Stimulated activated CD4-positive, alpha-beta T cell treated with anti-CD3 and anti-CD28 coated beads, Interleukin-12 subunit alpha, Interleukin-12 subunit beta, amount 100 ng/mL, for 4 hours (primary cell): ENCODE measurements at places on chromosomes 1 and 21.
A peak's percentile ranks its signal among the peaks of the same experiment; 100 is the strongest.

DNA sequence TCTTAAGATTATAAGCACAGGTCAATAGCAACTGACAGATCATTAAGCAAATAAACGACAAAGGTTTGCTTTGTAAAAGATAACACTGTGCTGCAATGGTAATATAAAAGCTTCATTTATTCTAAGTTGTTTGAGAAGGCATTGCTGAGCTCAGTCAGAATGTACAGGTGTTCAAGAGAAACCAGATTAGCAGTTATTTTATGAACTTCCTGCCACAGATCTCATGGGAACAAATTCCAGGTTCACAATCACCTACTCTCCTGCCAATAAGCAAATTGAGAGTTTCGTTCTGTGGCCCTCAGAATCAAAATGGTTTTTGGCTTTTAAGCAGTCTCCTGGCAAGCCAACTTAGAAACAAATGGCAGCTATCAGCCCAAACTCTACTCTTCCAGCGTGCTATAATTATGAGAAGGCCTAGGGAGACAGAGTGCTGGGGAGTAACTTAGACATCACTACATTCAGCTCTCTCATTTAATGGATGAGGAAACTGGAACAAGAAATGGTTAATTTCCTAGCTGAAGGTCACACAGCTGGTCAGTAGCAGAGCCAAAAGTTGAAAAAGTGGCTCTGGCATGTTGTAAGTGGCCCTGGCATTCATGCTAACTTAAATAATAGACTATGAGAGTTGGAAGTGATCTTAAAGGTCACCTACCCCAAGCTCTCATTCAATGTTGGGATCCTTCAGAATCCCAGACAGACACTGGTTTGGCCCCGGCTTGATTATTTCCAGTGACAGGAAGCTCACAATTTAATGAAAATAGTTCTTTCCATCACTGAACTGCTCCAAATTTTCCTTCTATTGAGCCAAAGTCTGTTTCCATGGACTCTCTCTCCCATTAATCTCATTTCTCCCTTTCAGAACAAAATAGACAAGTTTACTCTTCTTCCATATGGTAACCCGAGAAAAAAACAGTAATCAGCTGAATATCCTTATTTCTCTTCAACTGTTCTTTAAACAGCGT, 82.6 kb upstream of the EDEM3 start:
- no peak for DNase-seq

DNA sequence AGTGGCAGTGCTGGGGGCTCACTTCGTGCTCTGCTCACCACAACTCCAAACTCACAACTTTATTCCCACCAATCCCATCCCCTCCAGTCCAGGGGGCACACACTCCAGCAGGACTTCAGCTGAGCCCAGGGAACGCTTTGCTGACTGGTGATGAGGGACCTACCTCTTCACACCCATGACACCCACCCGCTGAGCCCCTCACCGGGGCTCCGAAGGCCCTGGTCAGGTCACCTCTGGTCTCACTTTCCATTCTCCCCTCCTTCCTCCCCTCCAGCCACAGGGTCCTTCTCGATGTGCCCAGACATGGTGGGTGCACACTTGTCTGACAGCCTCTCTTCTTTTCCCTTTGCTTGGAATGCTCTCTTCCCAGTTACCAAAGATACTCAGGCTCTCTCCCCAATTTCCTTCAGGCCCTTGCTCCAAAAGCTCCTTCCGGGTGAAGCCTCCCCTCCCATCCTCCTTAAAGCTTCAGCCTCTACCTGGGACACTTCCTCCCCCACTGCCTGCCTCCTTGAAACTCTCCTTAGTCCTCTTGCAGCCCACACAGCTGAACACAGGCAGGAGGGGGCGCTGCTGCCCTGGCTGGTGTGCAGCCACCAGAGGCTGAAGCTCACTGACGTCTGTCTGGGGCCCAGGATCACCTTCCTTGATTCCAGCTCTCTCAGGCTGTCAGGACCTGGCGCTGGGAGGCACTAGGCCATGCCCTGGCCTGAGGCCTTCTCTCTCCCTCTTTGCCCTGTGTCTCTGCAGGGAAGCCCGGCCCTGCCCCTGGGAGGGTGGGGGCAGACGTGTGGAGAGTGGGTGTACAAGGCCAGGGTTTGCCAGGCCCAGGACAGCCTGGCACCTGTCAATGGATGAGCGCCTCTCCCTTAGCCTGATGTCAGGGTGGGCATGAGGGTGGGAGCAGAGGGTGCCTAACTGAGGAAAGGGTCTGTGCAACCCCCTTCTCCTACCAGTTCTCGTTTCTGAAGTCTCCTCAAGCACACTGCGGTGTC, 1.6 kb downstream of the KCNE1 start:
- DNase-seq, result peak; percentile 57

DNA sequence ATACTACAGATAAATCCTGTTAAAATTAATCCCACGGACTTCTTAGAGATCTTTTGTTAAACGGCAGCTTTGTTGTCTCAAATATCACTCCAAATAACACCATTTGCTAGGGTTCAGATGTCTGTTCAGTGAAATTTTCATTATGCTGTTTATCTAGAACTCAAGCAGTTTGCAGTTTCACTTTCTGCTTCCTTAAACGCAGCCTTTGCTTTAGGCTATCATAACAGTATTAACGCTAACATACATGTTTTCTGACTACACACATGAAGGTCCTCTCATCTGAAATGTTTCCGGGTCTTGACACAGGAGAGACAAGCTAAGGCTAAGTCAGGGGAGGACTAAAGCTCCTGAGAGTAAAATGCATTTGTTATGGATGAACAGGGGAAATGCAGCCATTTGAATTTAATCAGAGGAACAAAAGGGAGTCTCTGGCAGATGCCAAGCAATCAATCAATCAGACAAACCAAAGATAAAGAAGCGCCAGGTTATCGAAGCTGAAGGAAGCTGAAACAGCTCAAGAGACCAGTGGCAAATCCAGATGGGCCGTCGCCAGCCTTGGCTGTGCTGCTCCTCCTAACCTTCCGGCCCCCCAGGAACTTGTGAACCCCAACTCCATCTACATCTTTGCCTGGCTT, 16.9 kb downstream of the CCSAP start:
- no peak for DNase-seq

DNA sequence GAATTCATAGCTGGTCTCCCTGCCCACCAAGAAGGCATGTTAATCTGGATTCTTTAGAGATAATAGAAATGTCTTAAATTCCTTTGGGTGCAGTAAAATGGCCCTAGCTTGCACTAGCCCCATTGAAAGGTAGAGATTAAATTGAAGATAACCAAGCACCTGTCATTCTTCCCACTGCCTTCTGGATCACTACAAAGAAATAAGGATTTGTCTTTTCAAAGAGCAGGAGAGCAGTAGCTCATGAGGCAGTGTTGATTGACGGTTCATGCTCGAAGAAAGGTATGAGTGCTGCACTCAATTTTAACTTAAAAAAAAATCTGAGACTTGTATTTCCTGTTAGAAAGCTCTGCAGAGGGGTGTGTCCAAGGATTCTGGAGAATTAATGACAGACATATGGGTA, 74.9 kb upstream of the F3 start:
- no peak for DNase-seq

GRCh38 chr1:231601824-231602672, 24.5 kb upstream of the DISC1 start:
- DNase-seq, result no peak

GRCh38 chr1:230064283-230064682, 2.8 kb upstream of the GALNT2 start:
- no peak for DNase-seq

DNA sequence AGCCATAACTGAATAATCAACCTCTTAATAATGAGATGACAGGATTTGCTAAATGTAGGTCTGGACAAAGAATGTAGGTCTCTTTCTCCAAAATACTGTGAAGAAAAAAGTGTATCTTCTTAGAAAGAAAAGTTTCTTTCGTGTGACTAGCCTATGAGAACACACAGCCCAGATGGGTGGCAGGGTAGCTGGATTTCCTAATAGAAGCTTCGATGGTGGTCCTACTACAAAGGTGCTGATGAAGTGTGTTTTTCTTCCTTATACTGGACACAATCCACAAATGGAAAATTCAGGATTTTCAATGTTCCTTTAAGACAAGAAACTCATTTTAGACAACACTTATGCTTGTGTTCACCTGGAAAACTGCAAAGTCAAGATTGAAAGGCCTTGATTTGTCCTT, 90.2 kb upstream of the ZNHIT6 start:
- DNase-seq, result no peak

DNA sequence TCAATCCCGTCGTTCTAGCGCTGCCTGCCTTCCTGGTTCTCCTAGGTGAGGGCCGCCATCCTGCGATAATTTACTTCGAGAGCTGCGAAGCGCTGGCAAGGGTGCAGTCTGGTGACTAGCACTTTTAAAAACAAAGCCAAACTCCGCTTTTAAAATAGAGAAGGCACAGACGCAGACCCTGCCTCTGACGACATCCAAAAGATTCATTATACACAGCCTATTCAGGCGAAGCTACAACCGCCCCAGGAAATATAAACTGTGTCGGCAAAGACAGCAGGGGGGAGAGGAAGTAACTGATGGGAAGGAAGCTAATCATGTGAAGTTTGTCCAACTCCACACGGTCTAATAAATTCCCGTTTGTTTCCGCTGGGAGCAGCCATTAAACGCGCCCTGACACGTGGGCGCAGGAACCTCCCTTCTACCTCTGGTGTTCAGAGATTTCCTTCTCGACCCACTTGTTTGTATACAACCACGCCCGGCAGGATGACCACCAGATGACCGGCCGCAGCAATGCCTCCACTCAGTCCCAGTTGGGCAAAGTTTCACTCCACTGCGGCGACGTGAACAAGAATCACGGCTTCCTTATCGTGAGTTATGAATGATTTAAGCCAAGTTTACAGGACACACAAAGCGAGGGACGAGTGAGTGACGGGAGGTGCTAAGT, 1.3 kb downstream of the GNG12 start:
- no peak for DNase-seq

- DNase-seq, result no peak
Observed at GRCh38 chr1:8384577-8384976, 66.7 kb downstream of the SLC45A1 start.

DNA sequence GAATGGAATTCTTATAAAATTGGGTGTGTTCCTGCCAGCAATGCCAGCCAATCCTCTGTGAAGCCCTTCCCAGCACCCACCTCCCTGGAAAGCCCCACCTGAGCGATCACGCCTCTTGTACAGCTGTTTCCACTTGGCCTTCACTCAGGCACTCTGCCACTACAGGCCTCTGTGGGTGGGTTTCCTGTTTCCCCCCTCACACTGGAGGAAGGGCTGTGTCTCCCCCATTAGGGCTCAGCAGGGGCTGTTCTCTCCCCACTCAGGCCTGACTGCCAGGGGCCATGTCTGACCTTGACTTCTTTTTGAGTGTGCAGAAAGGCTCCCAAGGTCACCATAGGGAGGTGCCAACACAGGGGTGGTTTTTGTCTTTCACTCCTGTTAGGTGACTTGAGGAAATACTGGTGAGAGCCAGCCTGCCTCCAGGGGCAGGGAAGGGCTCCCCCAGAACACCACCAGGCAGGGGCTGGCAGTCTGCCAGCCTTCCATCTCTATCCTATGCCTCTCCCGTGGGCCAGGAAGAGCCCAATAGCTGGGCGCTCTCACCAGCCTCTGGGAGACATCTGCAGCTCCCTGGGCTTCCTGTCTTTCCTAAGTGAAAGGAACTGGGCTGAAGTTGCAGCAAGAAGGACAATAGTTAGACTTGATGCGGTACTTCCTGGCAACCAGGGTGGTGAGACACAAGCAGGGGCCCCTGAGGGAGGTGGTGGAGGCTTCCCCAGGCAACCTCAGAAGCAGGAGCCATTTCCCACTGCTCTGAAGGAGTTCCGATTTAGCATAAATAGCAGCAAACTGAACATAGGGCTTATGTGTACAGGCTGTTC, 49.1 kb downstream of the ELK4 start:
- DNase-seq, result no peak

- DNase-seq, result no peak
Observed at GRCh38 chr1:204703826-204704612, 18.5 kb upstream of the LRRN2 start.

DNA sequence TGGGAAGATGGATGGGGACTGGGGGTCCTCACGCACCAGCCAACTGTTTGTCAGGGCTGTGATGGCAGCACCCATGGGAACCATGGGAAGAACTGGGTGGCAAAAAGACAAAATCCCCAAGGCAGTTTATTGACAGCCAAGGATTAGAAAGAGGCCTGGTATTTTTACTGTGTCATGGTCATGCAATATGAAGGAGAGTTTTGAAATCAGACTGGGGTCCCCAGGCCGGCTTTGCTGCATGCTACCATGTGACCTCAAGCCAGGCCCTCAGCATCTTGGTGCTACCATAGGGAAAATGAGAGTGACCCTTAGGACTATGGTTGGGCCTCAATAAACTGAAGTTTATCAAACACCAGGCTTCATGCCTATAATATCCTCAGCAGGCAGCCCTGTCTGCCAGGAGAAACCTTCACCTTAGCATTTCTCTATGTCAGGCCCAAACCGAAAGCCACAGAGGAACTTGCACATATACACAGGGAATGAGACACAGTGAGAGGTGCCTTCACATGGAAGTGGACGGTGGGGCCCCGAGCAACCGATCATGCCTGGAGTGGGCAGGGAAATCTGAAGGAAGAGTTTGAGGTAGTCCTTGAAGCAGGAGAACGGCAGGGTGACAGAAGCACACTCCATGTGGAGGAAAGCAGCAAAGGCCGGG, 203.2 kb downstream of the HIVEP3 start:
- no peak for DNase-seq

- DNase-seq, result no peak
Observed at GRCh38 chr1:208202333-208202995, 41.7 kb downstream of the PLXNA2 start.

DNA sequence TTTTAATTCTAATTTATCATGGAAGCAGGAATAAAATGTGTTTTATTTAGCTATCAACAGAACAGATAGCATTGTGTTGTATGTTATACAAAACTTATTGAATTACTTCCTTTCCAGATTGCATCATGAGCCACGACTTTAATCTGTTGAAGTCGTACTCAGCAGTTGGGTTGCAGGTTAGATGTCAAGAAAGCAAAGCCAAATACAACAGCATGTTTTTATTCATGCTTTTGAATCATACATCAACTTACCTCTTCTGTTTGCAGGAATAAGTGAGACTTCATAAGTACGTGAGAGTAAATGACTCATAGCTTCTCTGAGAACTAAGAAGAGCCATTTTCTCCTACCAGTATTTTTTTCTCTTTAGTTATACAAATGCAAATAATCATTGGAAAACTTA, 110.8 kb upstream of the ADGRL4 start:
- DNase-seq, result no peak

- no peak for DNase-seq
Observed at GRCh38 chr1:223212441-223212840, 69.4 kb upstream of the TLR5 start.

GRCh38 chr1:230204842-230205241, 137.8 kb downstream of the GALNT2 start:
- no peak for DNase-seq
